ENCODE measurements at places on chromosomes 12 and 14.
A peak's percentile ranks its signal among the peaks of the same experiment; 100 is the strongest.

DNA sequence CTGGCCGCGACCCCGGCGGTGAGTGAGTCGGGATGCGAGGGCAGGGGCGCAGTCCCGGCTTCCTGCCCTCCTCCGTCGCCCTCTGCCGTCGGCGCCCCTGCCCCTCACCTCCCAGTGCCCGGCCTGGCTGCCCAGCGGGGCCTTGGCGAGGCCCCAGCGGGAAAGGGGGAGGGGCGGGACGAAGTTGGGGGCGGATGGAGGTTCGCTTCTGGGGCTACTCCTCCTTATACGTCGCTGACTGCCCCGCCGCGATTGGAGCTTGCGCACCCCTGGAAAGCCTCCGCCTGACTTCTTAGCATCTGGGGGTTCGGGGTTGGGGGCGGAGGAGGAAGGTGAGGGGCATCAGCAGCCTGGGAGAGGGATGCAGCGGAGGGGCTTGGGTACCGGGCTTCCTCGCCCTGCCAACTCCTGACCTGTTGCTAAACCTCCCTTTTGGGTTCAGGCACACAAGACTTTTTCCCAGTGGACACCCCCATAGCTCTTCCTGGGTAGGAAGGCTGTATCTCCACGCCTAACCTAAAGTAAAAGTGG is 406 bp downstream of the TMEM263 start:
- DNase-seq, result peak; percentile 26

DNA sequence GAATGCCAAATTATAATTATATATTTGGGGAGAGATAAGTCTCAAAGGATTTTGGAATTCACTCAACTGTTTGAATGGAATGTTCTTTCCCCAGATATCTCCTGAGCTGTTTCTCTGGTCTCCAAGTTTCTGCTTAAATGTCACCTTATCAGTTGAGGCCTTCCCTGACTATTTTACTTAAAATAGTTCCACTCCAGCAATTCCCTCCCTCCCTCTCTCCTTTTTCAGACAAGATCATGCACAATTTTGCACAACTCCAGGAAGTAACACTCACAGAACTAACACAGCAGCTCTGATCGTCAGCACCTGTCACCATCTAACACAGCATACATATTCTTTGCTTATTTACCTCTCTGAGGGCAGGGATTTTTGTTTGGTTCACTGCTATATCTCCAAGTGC is 12.5 kb downstream of the BTG1 start:
- no peak for DNase-seq

DNA sequence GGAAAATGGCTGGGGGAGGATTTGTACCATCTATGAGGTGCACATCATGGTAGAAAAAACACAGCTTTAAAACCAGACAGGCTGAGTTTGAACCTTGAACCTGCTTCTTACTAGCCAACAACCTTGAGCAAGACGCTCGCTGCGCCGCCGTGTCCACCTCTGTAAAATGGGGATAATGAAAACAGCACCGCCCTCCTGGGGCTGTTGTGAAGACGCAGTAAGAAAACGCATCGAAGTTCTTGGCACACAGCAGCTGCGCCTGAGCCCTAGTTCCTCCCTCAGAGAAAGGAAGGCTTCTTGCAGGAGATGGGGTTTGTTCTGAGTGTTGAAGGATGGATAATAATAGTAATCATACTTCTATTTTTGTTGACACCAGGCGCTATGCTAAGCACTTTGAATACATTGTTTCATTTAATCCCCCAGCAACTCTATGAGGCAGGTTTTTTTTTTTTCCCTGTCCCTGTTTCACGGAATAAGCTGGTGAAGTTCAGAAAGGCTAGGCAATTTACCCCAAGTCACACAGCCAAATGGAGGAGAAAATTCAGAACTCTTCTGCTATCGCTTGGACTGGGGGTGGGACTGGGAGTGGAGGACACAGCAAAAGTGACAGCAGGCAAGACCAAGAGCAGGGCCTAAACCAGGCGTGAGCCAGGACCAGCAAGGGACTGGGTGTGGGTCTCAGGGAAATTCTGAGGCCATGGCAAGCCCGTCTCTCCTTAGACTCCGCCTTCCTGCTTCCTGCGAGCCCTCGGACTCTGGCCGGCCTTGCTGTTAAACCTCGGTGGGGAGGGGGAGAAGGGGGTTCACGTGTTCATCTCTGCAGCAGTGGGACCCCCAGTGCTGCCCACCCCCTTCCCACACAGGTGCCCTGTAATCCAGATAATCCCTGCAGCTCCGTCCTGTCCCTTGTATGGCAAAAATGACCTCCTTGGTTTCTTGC is 97.5 kb downstream of the LRRC74A start:
- no peak for DNase-seq

DNA sequence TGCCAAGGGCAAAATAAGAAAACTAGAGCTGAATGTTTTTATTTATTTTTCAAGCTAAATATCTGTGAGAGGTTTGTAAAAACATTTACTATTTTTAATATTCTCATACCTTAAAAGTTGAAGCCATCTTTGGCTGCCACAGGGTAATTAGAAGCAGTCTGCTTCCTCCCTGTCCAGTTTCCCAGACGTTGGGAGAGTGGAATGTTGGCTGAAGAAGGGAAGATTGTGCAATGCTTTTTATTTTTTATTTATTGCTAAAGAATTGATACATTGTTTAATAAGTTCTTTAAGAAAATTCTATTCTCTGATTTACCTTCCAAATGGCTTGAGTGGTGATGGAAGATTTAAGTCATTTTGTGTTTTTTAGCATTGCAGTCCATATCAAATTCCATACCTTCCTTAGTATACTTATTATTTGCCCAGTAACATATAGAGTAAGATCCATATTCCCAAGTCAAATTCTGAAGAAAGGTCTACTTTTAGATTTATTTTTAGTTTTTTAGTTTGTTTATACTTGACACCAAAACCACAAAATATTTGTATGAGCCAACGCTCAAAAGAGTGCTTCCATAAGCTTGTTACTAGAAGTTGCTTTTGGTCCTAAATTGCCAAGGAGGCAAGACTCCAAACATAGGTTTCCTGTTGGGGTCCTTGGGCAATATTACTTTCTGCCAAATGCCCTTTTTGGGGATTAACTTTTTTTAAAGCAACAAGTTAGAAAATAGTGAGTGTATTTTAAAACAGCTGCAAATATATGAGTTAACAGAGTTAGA is 124.0 kb upstream of the CPM start:
- no peak for DNase-seq

- no peak for DNase-seq
Observed at GRCh38 chr12:92503029-92503931, 199.5 kb upstream of the PLEKHG7 start.

DNA sequence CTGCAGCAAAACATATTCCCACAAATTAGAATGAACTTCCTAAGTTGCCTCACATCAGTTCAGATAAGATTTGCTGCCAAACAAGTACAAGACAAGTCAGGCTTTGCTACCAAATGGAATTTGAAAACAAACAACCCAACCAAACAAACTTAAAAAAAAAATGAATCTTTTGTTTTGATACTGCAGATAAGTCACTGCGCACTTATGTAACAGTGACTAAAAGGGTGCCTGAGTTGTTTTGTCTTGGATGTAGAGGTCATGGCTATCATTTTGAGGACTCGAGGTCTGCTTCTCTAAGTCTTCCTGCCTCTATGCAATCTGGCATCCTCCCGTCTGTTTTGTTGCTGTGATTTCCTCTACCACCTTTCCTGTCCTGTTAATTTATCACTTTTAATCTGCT is 11.1 kb upstream of the EPS8 start:
- no peak for DNase-seq

DNA sequence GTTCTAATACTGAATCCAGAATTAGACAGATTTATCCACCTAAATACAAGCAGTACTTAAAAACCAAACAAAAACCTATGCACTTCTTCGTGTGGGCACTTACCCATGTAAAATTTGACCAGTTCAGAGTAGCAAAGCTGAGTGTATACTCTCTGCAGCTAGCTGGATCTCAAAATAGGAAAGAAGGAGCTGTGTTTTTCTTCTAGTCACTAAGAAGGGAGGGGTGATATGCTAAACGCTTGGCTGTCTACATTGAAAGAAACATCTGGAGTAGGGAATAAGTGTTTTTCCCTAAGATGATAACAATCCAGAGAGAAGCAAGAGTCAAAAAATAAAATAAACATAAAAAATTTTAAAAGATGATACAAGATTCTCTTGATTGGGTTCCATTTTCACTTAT is 20.0 kb downstream of the RBMS2 start:
- DNase-seq, result no peak

- DNase-seq, result no peak
Observed at GRCh38 chr12:10372559-10372958, 17.3 kb downstream of the KLRK1 start.

DNA sequence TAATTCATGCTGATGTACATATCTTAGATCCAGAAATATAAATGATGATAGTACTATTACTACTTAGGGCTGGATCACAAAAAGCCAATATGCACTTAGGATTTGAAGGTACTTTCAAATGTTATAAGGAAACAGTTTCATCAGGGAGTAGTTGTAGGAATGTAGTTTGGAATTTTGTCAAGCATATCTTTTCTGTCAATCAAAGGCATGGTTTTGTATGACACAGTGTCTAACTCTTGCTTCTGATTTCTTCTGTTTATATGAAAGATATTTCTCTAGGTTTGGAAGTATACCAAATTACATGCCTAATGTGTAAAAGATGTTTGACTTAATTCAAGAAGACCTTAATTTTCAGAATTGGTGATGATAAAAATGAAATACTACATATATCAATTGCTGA is 135.7 kb downstream of the RAD51B start:
- no peak for DNase-seq

DNA sequence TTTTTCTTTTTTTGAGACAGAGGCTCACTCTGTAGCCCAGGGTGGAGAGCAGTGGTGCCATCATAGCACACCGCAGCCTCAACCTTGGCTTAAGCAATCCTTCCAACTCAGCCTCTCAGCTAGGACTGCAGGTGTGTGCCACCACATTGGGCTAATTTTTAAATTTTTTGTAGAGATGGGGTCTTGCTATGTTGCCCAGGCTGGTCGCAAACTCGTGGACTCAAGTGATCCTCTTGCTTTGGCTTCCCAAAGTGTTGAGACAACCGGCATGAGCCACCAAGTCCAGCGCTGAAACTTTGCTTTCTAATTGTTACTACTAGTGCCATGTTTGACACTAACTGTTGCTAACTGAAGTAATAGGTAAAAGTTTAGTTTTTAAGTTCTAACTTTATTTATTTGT is 8.0 kb downstream of the RNF10 start:
- no peak for DNase-seq

- DNase-seq, result no peak
Observed at GRCh38 chr12:51851413-51852124, 3.1 kb upstream of the FIGNL2 start.

GRCh38 chr12:61993734-61994345 is 266.4 kb upstream of the USP15 start:
- no peak for DNase-seq

DNA sequence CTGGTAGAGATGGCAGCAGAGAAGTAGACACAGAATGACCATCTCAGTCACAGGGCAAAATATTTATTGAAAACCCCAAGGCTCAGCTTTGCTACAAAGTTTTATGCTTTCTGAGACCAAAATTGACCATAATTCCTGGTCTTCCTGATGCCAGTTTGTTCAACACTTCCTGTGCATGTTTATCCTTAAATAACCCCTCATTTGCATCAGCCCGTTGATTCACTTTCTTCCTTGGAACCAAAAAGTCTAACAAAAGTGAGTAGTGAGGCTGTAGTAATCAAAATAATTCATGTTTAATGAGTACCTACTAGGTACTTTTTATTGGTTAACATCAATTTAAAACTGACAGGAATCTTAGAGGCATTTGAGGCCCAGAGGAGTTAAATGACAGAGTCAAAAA is 51.7 kb downstream of the TRHDE start:
- no peak for DNase-seq

DNA sequence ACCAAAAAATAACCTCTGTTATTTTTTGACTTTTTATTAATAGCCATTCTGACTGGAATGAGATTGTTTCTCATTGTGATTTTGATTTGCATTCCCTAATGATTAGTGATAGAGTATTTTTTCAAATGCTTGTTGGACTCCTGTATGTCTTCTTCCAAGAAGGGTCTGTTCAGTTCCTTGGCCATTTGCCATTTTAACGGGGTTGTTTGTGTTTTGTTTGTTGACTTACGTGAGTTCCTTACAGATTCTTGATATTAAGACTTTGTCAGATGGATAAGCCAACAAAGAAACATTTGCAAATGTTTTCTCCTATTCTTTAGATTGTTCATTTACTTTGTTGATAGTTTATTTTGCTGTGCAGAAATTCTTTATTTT is 651.6 kb upstream of the LRFN5 start:
- DNase-seq, result no peak

DNA sequence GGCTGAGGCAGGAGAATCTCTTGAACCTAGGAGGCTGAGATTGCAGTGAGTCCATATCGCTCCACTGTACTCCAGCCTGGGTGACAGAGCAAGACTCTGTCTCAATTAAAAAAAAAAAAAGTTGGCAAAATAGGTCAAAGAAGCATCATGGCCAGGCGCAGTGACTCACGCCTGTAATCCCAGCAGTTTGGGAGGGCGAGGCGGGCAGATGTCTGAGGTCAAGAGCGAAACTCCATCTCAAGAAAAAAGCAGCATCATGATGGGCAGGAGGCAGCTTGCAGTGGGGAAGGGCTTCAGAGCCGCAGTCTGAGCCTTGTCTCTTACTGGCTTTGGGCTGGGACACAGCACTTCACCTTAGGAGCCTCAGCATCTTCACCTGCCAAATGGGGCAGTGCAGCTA is 21.4 kb downstream of the TEAD4 start:
- DNase-seq, result no peak
